ENCODE measurements at places on chromosomes 2 and 18.

- DNase-seq: no peak
Measured at GRCh38 chr2:71788186-71788525, 334.8 kb downstream of the DYSF start.

GRCh38 chr2:26672112-26672817 is 20.3 kb upstream of the KCNK3 start:
- no peak for DNase-seq

- DNase-seq: no peak
Measured at GRCh38 chr18:22152093-22152492, 17.3 kb upstream of the GATA6 start.

DNA sequence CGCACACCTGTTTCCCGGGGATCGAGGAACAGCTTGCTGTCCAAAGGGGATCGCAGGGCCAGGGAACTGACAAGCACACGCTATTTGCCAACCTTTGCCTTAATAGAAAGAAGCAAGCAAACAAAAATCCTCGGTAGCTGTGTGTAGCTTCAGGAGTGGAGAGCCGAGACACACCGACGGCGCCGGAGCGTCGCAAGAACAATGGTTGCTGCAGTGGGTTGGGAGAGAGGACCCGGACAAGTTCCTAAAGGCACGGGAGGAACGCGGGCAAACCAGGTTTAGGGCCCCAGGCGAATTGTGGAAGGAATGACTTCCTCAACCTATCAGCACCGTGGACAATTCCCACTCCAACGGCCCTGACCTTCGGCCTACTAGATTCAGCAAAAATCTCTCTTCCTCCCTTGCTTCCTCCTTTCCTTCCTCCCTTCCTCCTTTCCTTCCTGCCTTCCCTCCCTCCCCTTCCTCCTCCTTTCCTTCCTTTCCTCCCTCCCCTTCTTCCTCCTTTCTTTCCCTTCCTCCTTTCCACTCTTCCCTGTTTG is 4.9 kb upstream of the NEUROD1 start:
- no peak for DNase-seq

GRCh38 chr18:9095297-9096006 is 7.0 kb upstream of the NDUFV2 start:
- peak; percentile 68 for DNase-seq

GRCh38 chr2:57443086-57443485 is 603.5 kb upstream of the VRK2 start:
- DNase-seq: no peak

DNA sequence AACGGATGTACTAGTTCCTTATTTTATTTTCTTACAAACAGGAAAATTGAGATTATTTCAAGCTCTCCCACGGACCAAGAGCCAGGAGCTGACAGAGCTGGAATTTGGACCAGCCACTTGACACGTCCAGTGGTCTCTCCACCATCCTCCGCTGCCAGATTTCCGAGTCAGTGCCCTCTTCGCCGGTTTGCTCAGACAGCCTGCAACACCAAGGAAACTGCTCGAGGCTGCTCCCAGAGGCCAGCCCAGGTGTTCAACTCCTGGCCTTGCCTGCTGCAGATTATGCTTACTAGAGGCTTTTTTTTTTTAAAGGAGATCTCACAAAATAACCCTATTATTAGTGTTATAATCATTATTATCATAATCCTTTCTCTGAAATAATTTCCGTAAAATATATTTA is 779.8 kb downstream of the RNF144A start:
- DNase-seq: no peak

DNA sequence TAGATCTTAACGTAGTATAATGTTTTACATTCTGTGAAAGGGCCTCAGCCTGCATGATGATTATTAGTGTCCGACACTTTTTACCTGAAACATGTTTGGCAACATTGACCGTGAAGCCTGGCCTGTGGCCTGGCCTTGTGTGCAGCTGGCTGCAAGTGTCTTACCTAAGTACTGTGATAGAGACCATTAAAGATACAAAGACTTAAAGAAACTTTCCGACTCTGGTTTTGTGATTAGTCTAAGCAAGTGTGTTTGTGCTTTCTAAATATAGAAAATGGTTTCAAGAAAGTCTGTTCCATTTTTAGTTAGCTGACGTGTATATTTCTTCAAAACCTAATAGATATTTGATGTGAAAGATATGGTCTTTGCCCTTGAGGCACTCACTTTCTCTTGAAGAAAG is 601.8 kb downstream of the LRP1B start:
- no peak for DNase-seq

- no peak for DNase-seq
Measured at GRCh38 chr2:23145460-23145859, 239.5 kb upstream of the KLHL29 start.

DNA sequence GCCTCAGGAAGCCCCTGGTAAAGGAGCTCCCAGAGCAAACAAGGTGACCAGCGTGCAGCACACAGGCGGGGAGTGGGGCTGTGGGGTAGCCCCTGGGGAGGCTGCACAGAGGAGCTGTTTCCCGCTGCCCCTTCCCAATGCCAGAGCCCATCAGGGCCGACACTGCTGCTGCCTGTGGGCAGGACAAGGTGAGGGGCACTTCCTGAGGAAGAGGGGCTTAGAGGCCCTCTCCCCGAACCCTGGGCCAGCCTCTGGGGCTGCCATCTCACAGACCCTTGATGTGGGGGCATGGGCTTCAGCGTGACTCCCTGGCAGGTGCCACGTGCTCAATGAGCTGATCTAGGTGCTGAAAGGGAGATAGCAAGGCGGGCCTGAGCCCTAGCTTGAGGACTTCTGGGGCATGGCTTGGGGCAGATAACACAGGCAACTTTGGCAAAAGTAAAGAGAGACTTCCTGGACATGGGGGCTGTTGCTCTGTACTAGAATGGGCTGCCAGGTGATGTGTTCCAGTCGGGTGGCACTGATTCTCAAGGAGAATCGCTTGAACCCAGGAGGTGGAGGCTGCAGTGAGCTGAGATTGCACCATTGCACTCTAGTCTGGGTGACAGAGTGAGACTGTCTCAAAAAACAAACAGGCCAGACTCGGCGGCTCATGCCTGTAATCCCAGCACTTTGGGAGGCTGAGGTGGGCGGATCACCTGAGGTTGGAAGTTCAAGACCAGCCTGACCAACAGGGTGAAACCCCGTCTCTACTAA is 9.9 kb upstream of the KLF11 start:
- DNase-seq: no peak

DNA sequence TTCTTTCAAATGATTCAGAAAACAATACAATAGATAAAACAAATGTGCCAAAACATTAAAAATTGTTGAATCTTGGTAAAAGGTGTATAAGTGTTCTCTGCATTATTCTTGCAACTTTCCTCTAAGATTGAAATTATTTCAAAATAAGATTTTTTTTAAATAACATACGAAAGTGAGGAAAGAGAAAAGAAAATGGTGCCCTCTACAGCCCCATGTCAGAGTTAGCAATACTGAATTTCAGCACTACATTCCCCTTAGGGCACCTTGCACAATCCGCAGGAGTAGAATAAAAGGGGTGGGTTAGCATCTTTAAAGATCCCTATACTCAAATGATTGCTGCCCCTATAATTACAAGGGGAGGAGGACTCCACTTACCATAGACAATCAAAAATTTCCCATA is 433.7 kb downstream of the BCL11A start:
- DNase-seq: no peak

DNA sequence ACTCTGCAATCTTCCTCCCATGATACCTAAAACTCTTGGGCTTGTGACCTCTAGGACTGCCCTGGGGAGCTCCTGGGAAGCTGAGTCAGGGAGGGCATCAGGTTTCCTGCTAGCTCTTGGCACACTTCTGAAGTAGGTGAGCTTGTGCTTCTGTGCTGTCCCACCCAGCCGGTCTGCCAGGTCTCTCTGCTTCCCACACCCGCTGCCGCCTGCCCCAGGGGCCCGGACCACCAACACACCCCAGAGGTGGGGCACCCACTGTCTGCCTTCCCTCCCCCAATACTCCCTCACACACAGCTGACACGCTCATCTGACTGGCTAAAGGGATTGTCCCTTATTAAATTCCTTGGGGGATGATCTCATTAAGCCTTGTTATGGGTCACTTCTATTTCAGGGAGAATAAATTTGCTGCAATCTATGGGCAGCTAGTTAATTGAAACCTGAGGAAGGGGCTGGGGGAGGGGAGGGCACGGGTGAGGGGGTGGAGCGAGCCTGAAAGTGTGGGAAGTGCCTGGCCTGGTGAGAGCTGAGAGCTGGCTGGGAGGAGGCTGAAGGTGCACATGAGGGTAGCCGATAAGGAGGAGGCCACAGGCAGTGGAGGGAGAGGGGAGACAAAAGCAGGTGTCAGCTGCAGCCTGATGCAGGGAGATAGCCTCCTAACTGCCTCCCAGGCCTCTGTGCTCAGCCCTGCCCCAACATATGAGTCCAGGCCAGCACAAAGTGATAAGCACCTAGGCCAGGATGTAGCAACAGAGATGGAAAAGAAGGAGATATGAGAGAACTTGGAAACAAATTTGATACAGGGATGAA is 48.8 kb downstream of the HAUS1 start:
- DNase-seq: no peak

DNA sequence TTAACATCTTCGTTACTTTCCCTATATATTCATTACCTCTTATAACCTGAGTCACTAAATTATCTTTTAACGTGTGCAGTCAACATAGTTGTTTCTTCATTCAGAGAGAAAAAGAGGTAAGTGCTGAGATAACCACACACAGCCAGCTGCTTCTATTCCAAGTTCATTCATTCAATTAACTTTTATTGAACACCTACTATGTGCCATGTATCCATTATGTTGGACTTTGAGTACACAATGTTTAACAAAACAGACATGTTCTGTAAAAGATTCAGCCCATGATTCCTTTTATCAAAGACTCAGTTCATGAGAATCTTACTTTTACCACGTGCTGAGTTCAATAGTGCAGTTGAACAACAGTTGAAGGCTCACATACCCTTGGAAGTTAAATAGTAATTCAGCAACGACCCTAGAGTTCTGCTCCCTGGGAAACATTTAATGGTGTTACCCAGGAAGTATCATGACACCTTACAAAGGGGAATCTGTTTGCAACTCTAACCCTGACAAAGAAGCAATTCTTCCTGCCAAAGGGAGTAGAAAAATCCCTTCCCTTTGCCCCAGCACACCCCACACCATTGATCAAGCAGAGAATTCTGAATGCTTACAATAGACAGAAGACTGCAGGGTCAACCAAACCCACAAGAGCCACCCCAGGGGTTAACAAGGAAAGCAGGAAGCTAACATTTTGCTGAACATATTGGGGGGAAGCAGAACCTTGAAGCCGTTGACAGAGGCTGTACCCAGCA is 595.8 kb downstream of the STK39 start:
- DNase-seq: no peak

GRCh38 chr2:222485367-222486211 is 61.2 kb downstream of the SGPP2 start:
- DNase-seq: no peak

GRCh38 chr18:10588975-10589374 is 63.1 kb downstream of the NAPG start:
- no peak for DNase-seq

DNA sequence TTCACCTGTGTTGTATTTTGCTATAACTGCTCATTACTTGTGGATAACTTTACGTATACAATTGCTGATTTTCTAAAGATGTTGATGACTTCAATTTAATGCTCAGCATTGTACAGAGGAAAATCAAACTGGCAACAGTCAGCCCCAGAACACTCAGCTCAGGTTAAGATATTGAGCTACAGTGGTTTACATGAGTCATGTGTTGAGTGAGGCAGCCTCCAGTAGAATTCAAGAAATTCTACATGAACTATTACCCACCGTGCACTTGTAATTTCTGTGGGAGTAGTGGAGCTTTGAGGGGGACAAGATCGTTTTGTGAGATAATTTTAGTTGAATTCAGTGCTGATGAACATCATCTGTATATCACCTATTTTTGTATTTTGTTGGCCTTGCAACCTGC is 292.3 kb downstream of the ALPK2 start:
- no peak for DNase-seq

DNA sequence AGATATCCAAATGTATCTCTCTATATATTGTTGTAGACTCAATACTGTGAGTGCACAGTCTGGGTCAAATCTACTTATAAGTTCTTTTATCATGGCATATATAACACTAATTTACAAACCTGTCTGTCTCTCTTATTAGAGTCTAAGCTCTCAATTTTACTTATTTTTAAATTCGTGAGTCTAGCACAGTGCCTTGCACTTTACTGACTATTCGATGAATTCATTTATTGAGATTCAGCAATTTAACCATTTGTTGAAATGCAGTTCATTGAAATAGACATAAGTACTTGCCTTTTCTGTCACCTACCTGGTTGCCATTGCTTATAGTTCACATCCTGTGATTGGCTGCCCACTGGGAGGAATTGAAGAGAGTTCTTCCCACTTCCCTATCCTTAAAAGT is 10.3 kb upstream of the ALS2 start:
- no peak for DNase-seq

GRCh38 chr2:37205689-37206341 is 9.5 kb downstream of the CEBPZOS start:
- DNase-seq: no peak

GRCh38 chr2:54013996-54014395 is 43.2 kb upstream of the PSME4 start:
- peak; percentile 6 for DNase-seq

DNA sequence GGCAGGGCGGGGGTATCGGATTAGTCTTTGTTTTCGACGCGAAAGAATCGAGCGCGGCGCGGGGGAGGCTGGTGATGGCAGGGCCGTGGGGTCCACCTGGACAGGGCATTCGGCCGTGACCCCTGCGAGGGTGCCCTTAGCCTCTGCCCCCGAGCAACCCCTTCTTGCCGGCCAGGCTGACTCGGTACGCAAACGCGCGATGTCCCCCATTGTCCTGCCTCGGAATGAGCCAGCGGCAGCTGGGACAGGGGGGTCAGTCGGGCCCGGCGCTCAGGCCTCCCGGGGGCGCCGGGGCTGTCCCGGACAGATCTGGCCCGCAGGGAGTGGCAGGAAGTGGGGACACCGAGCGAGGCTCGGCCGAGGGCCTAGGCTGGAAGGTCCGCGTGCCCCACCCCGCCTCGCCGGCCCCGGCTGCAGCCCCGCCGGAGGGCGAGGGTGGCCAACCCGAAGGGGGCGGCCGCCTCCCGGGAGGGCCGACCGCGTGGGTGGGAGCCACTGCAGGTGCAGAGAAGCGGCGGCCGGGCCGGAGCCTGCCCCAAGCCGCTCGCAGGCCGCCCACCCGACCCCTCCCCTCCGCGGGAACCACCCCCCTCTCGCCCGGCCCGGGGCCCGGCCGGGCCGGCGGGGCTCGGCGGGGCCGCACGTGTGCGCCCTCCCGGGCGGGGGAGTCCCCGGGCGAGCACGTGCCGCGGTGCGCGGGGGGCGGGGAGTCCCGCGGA is at the start of gene TET3:
Gene TET3, plus strand, starts transcription at position 708 of the 719 bp plus-strand sequence. CDS start 1,494 bp downstream, outside the sequence.
- no peak for DNase-seq

DNA sequence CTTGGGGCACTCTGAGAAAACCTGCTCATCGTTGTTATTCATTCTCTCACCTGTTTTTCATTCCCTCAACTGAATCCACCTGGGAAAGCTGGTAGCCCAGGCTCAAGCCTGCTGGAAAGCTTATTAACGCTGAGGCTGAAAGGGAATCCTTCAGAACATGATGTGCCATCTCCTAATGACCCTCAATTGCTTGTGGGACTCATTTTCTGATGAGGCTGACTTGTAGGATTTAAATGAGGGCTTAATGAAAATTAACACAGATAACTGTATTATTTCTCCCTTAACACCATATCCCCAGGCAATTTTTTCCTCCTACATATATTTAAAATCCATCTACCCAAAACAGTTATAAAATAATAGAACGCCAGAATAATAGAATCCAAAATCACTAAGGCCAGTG is 162.7 kb upstream of the ACAA2 start:
- no peak for DNase-seq
